ENCODE measurements at places on chromosomes 4 and X.

DNA sequence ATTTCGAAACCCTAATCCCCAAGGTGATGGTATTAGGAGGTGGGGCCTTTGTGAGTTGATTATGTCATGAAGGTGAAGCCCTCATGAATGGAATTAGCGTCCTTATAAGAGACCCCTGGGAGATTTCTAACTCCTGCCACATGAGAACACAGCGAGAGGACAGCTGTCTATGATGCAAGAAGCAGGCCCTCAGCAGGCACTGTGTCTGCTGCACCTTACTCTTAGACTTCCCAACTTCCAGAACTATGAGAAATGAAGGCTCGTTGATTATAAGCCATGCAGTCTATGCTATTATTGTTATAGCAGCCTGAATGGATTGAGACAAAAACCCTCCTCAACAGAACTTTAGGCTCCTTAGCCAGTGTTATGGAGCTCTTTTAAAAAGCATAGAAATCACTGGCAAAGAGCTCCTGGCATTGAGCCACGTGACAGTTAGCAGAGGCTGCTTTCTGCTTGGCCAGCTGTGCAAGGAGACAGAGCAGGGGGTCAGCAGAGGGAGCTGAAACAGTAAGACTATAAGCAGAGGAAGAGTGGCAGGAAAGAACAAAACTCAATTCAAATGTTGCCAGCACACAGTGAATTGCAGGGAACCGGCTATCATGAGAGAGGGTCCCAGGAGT lies 219.2 kb upstream of the FAT1 start:
- no peak for DNase-seq

GRCh38 chrX:31092970-31093638 lies 21.3 kb upstream of the FTHL17 start:
- DNase-seq, result no peak

- no peak for DNase-seq
These were observed 169.9 kb upstream of the RBPJ start for GRCh38 chr4:26150948-26151347.

- DNase-seq, result no peak
These were observed 170.0 kb downstream of the SMIM20 start for GRCh38 chr4:26083987-26084386.

GRCh38 chr4:106277140-106277675 lies 38.8 kb downstream of the TBCK start:
- no peak for DNase-seq

DNA sequence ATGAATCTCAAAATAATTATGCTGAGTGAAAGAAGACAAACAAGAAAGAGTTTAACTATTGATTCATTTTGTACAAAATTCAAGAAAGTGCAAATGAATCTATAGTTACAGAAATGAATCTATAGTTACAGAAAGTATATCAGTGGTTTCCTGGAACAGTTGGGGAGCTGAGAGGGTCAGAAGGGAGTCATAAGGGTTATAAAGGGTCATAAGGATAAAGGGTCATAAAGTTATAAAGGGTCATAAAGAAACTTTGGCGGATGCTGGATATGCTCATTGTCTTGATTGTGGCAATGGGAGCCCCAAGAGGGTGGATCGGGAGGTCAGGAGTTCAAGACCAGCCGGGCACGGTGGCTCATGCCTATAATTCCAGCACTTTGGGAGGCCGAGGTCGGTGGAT lies 26.0 kb upstream of the INTS6L start:
- DNase-seq, result no peak
